GM13977 (cell line): ENCODE measurements at places on chromosomes 16 and 17.

DNA sequence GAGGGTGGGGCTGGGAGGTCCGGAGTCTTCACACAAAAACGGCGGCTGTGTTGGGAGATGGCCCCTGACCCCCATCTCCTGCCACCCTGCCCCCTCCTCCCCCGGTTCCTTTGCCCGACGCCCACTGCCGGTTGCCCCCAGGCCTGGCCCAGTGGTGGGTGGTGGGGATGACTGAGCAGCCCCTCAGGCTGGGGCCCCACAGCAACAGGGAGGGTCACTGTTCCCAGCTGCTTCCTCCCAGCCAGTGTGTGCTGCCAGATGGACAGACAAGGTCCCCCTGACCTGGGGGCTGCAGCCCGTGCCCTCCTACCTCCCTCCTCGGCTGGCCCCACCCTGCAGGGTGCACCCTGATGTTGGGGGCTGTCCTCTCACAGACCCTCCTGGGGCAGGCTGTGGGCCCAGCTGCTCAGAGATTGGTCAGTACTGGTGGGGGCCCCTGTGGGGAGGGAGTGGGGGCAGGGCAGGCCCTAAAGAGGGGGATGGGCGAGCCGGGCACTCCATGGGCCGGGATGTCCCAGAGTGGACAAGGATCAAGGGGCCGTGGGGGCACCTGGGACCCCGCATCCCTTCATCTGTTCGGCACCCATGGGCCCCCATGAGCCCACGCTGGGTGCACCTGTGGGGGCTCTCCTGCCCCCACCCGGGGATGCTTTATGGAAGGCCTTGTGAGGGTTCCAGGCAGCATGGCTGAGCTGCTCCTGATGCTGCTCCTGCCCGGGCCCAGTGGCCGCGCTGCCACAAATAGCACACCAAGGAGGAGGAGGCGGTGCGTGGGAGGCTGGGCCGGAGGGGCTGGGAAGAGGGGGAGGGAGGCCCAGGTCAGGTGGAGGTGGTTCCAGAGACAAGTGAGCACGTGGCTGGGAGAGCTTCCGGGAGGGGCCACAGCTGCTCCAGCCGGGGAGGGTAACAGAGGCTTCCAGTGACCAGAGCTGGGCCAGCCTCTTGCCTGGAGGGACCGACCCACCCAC, 5.1 kb downstream of the C1QTNF8 start:
- DNase-seq: no peak

GRCh38 chr16:79770244-79771064, 169.9 kb upstream of the MAF start:
- peak; percentile 84 for DNase-seq

- DNase-seq: peak; percentile 97
These were observed at the start of the genes C16orf86 and ENKD1 for GRCh38 chr16:67666559-67667452. Gene C16orf86, plus strand, starts transcription at chr16:67666814. Its CDS starts 157 bp downstream, at chr16:67666971. Gene ENKD1, minus strand, starts transcription at chr16:67666750. Its CDS starts 308 bp downstream, at chr16:67666442.

- no peak for DNase-seq
These were observed 7.2 kb downstream of the SLC43A2 start for GRCh38 chr17:1621273-1621954.

DNA sequence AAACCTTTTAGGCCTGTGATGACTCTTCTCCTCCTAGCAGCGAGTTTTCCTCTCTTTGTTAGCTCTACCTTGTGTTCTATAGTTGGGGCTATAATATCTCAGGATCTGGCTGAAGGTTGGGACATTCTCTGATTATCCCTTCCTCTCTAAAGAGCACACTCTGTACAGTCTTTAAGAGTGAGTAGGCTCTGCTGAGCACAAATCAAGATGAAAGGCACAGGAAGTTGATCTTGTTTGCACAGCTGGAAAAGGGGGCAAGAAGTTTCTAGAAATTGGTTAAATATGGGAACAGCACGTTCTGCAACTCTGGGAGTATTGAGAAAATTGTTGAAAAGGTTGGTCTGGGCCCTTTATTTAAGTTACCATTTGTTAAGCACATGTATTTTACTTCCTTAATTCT, 240.9 kb downstream of the CDH11 start:
- no peak for DNase-seq

DNA sequence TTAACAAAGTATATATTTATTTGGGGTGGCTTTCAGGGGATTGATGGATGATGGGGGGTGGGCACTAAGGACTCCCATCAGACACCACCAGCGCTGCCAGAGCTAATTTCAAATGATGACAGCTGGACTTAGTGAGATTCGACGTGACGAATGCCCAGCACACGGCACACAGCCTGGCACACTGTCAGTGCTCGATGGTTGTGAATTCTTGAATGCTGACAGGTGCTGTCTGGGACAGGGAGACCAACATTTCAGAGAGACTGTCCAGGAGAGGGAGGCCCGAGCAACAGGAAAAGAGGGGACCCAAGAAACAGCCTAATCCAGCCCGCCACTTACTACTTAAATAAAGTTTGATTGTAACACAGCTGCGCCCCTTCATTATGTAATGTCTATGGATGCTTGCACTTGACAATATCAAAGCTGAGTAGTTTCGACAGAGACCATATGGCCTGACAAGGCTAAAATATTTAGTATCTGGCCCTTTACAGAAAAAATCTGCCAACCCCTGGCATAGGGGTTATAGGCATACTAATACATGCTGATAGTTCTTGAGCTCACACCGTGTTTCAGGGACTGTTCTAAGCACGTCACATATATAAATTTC, 6.2 kb upstream of the MPRIP start:
- DNase-seq: no peak

DNA sequence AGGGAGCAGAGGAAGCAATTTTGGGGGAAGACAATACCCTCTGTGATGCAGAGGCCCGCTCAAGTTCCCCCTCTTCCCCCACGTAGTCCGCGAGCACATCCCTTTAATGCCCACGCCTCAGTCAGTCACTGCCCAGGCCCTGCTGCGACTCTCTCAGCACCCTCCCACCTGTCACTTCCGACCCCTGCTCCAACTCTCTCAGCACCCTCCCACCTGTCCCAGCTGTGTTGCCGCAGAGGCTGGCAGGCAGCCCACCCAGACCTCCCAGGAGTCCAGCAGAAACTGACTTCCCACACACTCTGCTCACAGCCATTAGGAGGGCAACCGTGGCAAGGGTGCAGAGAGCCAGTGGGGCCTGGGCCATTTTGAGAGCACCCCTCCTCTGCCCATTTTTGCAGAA, 92.7 kb downstream of the WSCD1 start:
- no peak for DNase-seq

GRCh38 chr16:4212211-4212933, 29.5 kb downstream of the SRL start:
- DNase-seq: no peak

DNA sequence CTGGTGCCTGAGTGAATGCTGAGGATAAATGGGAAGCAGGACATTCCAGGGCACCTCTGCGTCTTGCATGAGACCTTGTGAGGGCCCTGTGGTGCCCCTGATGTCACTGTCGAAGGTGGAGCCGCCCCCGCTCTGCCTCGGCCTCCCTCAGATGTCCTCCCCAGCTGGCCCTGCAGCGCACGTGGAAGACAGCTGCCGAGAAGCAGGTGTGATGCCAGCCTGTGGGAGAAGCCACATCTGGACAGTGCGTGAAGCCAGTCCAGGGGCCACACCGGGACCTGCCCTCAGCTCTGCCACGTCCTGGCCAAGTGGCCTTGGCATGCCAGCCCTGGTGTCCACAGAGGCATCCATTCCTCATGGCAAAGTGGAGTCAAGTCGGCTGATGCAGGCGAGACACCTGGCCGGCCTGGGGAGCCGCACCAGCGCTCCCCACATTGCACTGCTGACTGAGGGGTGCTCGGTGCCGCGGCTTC, 21.6 kb upstream of the METRNL start:
- no peak for DNase-seq

- no peak for DNase-seq
These were observed 61.8 kb downstream of the TUBD1 start for GRCh38 chr17:59830846-59831486.

DNA sequence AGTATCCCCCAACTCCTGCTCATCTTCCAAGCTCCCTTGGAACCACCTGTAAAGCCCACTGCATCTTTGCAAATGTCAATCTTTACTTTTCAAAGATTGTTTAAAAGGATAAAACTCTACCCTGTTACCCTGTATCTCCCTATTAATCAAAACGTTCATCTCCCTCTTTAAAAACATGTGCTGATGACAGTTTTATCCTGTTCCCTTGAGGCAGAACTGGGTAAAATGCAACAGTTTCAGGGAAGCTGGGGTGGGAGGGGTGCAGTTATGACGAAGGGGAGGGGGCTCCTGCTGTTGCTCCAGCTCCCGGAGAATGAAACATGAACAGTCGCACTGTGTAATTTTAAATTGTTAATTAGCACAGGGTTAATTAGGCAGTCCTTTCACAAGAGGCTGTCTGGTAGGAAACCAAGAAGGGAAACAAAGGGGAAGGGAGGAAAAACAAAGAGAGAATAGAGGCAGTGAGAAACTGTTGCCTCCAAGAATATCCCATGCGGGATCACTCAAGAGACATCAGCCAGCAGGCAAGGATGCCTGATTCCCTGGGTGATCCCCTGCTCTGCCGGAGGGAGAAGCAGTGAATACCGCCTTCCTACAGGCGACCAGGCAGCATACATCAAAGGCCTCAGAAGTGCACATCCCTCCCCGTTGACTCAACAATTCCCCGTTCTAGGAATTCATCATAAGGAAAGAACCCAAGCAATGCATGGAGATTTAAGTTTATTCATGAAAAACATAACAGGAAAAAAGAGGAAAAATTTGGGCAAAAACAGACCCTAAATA, 84.2 kb downstream of the ZFHX3 start:
- DNase-seq: no peak
